NCI-H1436 treated with DMSO at 0.1 percent for 48 hours (cell line): ENCODE measurements at places on chromosomes 7 and 10.

- no peak for DNase-seq
Observed at GRCh38 chr7:17274551-17275245, 23.8 kb upstream of the AHR start.

DNA sequence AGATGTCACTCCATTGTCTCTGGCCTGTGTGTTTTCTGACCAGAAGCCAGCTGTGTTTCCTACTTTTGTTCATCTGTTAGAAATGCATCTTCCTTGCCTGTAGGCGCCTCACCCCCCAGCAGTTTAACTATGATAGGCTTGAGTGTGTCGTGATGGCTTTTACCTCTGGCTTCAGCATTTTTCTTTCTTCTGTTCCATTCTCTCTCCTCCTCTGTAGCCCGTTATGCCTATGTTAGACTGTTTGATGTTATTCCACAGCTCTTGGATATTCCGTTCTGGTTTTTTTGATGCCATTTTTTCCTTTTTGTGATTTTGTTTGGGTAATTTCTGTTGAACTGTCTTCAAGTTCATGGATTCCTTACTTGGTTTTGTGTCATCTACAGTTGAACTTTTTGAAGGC is 17.9 kb downstream of the MMP21 start:
- no peak for DNase-seq

DNA sequence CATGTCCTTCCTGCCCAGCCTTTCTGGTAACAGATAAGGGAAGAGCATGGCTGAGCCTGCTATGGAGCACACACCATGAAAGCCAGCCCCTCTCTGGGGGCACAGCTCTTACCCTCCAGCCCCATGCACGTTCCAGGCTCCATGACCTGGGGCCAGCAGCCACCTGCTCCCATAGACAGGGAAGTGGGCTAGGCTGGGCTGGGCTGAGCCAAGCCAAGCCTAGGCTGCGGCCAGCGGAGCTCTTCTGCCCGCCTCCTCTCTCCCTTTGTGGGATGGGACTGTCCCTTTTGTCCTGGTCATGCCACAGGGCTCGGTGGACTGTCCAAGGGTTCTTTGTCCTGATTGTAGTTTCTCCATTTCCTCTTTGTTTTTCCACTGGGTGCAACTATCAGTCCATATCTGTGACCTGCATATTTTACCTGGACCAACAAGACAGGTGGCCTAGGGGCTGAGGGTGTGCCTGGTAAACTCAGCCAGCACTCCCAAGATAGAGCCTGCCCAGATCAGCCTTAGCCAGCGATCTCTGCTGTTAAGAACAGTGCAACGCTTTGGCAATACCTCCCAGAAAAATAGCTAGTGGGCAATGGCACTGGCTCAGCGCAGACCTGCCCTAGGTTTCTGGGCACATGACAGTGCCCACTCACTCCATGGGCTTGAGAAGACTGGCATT is 97.2 kb upstream of the BTBD16 start:
- DNase-seq, result no peak

DNA sequence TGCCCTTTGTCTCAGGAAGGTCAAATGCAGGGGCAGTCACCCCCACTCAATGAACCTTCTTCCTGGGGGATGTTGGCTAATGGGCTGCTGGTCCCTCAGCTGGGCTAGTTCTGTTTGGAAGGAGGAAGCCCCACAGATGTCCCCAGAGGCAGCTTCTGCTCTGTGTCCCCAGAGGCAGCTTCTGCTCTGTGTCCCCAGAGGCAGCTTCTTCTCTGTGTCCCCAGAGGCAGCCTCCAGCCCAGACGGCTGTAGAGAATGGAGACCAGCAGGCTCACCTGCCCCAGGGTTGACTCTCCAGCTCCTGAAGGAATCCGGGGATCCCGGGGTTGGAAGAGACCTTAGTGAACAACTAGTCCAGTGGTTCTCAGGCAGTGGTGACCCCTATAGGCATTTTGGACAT is 62.5 kb upstream of the LEP start:
- no peak for DNase-seq

- no peak for DNase-seq
Observed at GRCh38 chr10:2392145-2392812, 655.0 kb upstream of the ADARB2 start.

DNA sequence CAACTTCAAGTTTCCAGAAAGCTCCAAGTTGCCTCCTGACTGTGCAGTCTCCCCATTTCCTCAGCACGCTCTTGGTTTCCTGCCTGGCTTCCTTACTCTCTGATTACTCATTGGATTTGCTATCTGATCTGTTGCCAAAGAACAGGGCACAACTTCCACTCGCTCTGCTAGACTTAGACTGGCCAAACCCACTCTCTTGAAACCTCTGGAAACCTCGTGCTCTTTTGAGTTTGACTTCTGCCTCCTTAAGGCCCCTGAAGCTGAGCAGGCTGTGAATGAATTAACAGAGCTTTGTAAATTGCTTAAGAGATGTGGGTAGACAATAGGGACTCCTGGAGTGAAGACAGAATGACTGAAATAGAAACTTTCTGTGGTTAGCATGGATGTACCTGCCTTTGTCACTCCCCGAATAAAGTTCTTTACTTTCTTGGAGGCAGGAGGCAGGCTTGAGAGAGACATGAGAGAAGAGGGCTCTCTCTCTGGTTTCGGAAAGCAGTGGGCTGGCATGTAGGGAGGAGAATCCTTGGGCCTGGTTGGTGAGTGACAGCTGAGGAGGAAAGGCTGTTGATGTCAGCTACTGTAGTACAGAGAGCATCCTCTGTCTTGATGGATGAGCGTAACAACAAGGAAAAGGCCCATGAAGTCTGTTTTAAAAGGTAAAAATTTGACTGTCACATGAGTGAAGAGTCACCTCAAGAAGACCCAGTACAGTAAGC is 70.8 kb downstream of the CHN2 start:
- DNase-seq, result no peak

DNA sequence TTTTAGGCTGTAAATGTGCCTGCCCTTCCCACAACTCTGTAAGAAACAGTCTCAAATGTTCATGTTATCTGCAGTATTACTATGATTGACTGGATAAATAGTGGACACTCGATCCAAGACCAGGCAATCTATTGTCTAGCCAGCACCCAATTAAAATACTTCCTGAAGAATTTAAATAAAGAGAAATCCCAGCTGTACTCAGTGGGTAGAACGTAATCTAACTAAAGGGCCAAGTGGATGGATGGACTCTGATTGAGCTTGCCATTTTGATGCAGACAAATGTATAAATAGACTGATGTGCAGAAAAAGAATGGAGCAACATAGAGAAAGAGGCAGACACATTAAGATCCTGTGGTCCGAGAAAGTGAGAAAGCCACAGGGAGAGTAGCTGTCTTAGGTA is 158.0 kb downstream of the IPMK start:
- no peak for DNase-seq

GRCh38 chr10:128150561-128150960 is 24.3 kb upstream of the MKI67 start:
- no peak for DNase-seq

GRCh38 chr10:130808243-130808642 is 503.3 kb downstream of the TCERG1L start:
- no peak for DNase-seq

DNA sequence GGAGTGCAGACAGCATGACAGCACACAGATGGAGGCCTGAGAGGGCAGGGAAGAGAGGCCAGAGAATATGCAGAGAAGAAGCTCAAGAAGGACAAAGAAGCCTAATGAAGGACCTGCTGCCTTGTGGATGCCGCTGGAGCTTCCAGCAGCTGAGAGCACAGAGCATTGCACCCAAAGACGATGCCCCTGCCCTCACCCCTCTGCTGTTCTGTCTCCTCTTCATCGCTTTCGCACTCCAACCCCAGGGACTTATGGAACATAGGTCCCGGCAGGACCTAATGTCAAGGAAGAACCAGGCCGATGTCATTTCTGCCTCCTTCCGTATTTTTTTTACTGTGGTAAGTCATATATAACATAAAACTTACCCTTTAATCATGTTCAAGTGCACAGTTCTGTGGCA is 12.3 kb upstream of the INSIG1 start:
- DNase-seq, result no peak
